ACHN (cell line): ENCODE measurements at places on chromosomes 11 and 22.

- no peak for DNase-seq
These were observed 85.0 kb upstream of the PLET1 start for GRCh38 chr11:112345706-112346105.

DNA sequence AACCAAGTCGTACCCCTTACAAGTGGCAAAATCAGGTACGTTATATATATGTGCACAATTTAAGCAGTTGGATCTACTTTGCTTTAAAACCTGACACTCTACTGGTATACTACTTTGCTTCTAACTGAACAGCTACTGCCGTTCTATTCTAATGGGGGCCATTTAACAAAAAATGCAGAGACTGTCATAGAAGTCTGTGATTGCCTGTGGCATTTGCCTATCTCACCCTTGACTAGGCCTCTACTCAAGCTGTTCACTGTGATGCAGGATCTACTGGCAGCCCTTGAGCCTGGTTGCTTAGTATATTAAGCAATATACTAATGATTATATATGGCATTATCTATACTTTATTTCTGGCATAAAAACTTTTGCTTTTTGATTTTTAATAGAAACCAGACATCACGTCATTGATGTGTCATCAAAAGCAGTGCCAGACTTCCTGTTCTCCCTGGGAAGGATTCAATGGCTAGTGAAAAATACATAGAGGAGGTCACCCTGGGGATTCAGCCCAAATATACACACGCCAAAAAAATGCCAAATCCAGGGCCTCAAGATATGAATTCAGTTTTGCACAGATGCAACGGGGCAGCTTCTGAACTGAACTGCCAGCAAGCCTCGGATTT, 40.0 kb upstream of the FIBIN start:
- DNase-seq, result no peak

DNA sequence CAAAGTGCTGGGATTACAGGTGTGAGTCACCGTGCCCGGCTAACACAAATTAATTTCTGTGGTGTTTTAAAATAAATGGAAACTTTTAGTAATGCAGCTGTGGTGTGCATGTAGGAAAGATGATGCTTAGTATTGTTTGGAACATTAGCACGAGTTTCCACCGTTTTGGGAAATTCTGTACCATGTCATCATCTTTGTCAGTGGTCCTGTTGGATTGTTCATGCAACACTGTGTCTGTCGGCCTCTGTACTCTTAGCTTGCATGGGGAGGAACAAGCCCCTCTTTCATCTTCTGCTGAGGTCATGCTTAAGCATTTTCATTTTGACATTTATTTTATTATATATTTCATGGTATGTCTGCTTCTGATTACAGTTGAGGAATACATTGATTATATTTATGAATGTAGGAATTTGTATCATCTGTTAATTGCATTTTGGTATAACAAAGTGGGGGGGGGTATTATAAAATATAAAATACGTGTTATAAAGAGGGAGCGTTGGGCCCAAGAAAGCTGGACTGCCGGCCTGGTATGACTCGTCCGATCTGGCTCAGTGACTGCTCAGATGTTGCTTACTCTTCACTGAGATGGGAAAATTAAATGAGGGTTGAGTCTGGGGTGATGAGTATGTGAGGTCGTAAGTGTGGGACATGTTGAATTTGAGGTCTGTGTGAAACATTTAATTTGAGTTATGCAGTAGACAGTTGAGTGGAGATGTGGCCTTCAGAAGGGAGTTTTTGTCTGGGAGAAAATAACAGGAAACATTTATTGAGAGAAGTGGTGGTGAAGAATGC, 28.7 kb downstream of the CECR2 start:
- DNase-seq, result no peak

GRCh38 chr11:35619855-35620640, 1.8 kb downstream of the FJX1 start:
- peak; percentile 76 for DNase-seq

- DNase-seq, result peak; percentile 13
These were observed 29.8 kb downstream of the JAM3 start for GRCh38 chr11:134098566-134099184.

DNA sequence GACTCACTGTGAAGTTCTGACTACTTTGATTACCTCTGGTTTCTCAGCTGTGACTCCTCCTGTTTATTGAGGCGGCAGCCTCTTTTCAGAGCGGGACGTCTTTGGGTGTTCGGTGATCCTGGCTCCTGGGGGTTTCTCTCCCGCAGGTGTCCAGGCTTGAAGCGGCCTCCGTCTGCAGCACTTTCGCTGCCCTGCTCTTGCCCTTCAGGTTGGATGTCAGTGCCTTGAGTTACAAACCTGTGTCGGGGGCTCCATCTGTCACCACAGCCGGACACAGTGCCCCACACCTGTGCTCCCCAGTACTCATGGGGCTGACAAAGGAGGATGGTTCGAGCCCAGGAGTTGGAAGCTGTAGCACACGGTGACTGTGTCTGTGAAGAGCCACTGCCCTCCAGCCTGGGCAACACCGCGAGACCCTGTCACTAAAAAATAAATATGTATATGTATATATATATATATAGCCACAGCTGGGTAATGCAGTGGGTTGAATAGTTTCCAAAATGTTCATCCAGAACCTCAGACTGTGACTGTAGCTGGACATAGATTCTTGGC, 104.1 kb downstream of the BRD1 start:
- DNase-seq, result no peak

DNA sequence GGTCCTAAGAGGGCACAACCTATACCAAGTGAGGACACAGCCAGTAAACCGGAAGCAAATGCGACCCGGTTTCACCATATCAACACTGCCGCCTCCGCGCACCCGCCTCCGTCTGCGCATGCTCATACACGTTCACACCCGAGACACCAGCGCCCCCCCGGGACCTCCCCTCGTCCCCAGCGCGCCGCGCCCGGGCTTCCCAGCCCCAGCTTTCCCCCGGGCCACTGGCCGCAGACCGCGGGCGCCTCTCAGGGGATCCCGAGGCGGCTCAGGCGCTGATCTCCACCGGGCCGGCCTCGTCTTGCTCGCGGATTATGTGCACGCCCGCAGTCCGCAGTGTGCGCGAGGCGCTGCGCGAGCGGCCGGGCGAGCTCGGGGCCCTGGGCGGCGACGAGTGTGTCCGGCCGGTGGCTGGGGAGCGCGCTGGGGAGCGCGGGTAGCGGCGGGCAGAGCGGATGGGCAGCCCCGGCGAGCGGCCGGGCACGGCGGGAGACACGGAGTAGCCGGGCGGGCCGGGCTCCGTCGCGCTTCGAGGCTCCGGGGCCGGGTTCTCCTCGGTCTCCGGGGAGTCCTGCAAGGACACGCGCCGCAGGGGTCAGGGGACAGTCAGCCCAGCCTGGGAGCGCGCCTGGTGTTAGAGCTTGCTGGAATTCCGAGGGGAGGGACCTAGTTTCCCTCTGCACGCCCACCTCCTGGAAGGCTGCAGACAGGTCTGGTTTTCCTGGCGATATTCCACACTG, 2.0 kb downstream of the HEPN1 start:
- DNase-seq, result no peak
